ENCODE measurements at places on chromosomes 16 and 17.

DNA sequence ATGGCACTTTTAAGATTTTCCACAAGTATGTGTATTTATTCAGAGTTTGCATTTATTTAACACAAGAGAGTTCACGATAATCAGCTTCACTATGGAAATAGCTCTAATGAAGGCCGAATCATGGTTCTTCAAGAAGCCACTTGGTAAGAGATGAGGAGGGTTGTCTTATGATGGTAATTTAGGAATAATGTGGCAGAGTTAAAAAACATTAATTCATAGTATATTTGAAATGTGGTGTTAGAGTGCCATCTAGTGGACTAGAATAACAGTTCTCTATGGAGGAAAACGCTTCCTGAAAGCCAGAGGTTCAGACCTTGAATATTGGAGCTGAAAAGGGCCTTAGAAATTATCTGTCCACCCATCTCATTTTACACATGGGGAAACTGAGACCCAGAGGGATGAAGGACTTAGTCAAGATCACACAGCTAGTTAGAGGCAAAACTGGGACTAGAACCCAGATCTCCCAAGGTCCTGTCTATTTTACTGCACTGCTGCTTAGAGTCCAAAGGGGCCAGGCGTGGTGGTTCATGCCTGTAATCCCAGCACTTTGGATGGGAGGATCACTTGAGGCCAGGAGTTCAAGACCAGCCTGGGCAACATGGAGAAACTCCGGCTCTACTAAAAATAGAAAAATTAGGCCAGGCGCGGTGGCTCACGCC lies 33.8 kb upstream of the KPNB1 start:
- DNase-seq: no peak

GRCh38 chr17:81706232-81706611 lies 3.1 kb downstream of the MRPL12 start:
- no peak for DNase-seq

DNA sequence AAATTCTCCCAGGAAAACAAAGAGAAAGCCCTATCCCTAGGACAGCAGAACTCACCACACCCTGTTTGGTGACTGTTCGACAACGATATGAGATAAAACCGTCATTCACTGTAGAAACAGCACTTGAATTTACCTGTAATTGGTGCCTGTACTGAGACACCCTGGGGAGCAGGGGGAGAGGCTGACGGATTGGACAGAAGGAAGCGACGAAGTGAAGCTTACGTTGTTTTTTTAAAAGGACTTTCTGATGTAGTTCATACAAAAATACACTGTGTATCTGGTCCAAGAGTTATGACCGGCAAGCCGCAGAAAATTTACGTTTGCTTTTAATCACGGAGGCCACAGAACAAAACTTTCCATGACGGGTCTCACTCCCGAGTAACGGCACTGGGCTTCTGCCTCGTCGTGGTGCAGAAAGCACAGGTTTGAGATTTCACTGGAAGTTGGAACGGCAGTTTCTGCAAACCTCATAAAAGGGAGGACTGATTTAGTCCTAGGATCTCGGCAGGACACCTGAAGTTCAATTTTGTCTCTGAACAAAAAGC lies 9.7 kb downstream of the NXN start:
- no peak for DNase-seq

GRCh38 chr16:73697336-73697735 lies 599.3 kb upstream of the PSMD7 start:
- no peak for DNase-seq

DNA sequence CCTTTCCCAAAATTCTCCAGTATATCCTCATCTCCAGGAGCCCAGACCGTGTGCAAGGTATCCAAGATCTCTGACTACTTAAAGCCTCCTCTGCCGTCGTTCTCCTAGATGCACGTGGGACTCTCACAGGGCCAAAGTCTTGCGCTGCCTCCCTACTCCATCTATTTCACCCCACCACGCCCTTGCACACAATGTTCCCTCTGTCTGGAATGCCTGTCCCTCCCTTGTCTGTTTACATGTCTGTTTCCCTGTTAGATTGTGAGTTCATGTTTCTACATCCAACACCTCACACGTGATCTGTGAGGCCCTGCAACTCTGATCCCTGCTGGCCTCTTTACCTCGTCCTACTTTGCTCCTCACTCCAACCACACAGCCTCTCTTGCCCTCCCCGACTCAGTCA lies 4.9 kb upstream of the FZD2 start:
- DNase-seq: no peak

- no peak for DNase-seq
These were observed 101.4 kb downstream of the RMI2 start for GRCh38 chr16:11446566-11447119.

GRCh38 chr16:2986623-2987188 lies 6.5 kb upstream of the PKMYT1 start:
- no peak for DNase-seq

DNA sequence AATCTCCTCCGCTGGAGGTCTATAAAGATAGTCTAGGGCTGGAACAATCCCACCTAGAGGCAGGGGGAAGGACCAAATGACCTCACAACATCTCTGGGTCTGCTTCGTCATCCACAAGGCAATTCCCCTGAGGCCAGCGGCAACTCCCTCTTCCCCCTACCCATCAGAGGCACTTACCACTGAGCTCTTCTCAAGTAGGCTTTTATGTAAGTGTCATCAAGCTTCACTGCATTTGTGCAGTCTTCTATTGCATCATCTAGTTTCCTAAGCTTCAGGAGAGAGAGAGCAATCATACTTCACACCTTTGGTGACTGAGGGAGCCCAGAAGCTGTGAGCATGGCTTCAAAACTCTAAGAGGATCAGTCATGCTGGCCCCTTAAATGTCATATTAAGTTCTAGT lies 21.0 kb downstream of the CNP start:
- no peak for DNase-seq

DNA sequence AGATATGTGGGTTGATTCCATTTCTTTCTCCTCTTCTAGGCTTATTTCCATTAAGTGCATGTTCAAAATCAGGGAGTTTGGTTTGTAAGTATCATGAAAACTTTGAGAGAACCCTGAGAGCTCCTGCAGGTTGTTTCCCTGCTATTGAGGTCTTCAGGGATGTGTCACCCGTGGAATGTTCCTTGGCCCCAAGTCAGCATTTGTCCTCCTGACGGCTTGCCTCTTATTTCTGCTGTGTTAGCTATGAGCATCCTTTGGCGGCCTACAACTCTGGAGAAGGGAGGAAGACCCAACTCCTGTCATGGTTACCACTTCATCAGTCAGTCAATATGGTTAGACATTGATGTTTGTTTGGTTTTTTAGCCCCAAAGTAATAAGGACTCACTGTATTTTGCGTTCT lies 180.8 kb downstream of the FTO start:
- DNase-seq: no peak

DNA sequence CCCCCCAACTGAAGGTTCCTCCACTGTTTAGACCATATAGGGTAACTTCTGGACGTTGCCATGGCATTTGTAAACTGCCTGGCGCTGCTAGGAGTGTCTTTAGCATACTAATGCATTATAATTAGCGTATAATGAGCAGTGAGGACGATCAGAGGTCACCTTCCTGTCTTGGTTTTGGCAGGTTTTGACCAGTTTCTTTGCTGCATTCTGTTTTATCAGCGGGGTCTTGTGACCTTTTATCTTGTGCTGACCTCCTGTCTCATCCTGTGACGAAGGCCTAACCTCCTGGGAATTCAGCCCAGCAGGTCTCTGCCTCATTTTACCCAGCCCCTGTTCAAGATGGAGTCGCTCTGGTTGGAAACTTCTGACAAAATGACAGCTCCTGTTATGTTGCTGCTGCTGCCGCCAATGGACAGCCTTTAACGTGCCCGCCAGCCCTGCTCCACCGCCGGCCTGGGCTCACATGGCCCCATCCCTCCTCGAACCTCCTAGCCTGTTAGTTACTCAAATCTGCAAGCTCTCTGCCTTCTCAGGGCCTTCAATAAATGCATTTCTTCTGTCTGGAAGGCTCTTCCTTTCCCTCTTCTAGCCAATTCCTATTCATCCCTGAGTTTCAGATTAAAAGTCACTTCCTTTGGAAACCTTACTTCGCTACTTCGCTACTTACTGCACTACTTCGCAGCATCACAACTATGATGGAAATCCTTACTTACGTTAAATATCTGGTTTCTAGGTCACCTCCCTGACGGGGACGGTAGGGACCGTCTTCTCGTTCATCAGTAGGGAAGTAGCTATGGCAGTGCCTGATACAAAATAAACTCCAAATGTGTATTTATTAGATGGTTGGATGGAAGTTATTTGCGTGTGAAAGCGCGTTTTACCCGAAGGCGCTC lies 640 bp upstream of the NAGLU start:
- no peak for DNase-seq

- DNase-seq: no peak
These were observed 48.3 kb downstream of the PHLPP2 start for GRCh38 chr16:71676236-71676635.

DNA sequence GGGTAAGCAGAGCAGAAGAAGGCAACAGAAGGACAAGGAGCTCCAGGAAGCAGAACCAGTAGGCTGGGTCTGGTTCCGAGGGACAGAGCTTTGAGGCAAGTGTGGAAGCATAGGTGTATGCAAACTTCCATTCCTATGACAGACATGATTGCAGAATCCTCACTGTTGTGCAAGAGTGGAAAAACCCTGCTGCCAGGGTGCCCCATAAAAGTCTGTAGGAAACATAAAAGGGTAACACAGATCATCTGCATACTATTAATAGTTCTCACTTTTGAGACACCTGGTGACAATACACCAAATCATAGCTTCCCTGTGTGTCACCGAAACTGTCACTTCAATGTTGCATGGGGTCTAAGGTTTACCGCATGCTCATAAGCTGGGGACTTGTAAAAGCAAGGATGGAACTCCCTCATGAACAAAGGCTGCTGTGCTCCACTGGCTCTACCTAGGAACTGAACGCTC lies 39.7 kb downstream of the ARHGAP17 start:
- no peak for DNase-seq

- DNase-seq: no peak
These were observed 98.7 kb upstream of the SDK2 start for GRCh38 chr17:73742948-73743381.

- no peak for DNase-seq
These were observed 955 bp downstream of the ACLY start for GRCh38 chr17:41917679-41918313.

DNA sequence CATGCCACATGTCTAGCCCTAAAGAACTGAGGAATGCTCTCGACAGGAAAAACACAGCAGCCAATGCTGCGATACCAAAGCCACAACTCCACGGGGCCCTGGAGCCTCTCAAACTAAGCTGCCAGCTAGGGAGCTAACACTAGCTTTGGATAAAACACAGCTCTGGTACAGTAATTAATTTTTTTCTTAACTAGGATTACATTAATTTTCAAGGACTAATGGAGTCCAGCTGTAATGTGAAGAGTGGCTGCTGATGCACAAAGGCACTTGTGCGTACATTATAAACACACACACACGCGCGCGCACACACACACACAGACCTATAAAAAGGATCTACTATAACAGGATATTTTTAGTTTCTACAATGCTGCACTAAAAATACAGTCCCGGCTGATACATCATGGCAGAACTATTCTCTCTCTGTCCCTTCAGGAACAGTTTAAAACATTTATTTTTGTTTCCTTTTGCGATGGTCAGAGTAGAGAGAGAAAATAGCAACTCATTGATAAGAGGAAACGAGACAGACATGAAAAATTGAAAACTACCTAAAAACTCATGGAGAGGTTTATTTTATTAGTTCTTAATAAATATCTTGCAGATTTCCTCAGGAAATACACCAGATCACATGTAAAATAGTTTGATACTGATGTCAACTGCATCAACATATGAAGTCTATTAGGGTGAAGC lies 88.5 kb downstream of the SMG6 start:
- no peak for DNase-seq

GRCh38 chr16:84279881-84280280 lies 14.8 kb upstream of the WFDC1 start:
- DNase-seq: no peak

DNA sequence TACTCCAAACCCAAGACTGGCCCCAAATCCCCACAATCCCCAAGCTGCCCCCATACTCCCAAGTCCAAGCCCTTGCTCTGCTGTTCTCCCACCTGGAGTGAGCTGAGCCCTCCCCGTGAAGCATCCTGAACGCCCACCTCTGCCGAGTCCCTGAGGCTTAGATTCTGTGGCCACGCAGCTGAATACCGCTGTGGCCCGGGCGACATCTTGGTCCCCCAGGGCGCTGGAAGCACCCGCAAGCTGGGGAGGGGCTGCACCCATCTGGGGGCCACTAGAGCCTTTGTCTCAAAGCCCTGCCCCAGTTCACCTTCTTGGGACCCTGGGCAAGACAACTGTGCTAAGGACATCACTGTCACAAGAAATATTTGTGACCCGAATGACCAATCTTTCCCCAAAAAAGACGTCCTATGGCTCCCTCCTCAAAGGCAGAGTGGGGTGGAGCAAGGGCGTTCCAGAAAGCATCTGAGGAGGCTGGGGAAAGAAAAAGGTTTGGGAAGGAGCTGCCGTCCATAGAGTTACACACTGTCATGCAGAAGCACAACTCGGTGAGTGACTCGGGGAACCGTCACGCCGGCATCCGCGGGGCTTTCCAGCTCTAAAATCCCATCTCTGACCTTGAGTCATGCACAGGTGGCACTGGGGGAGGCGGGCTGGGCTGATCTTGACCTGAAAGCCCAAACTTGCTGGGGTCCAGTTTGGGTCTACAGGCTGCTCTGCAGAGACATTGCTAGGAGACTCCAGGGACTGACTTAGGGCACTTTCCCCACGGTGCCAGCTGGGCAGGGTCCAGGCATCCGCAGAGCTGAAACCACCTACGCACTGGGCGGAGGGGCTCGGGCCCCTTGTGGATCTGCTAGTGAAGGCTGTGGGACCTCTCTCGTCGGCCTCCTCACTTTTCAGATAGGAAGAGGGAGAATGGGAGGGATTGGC lies 6.6 kb downstream of the PTX4 start:
- DNase-seq: no peak

DNA sequence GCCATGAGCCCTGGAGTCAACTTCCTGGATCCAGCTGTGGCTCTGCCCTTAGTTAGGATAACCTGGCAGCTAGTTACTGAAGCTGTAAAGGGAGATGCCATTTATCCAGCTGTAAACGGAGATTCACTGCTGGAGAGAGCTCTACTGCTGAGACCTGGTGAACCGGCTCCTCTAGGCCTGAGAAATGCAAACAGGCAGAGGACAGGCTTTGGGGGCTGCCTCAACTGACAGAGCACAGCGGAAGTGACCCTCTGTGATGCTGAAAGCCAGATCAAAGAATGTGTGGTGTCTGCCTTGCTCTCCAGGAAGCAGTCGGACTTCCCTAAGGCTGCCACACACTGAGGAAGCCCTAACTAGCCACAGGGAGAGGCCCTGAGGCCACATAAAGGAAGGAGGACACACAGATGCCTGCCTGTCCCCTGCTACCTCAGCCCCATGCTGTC lies 21.9 kb upstream of the GPRC5C start:
- DNase-seq: no peak

- DNase-seq: no peak
These were observed 154.0 kb downstream of the IRF8 start for GRCh38 chr16:86052926-86053325.

Measured in cerebellar nuclear complex (tissue), 1 donor.